ENCODE measurements at places on chromosomes 6 and 20.

DNA sequence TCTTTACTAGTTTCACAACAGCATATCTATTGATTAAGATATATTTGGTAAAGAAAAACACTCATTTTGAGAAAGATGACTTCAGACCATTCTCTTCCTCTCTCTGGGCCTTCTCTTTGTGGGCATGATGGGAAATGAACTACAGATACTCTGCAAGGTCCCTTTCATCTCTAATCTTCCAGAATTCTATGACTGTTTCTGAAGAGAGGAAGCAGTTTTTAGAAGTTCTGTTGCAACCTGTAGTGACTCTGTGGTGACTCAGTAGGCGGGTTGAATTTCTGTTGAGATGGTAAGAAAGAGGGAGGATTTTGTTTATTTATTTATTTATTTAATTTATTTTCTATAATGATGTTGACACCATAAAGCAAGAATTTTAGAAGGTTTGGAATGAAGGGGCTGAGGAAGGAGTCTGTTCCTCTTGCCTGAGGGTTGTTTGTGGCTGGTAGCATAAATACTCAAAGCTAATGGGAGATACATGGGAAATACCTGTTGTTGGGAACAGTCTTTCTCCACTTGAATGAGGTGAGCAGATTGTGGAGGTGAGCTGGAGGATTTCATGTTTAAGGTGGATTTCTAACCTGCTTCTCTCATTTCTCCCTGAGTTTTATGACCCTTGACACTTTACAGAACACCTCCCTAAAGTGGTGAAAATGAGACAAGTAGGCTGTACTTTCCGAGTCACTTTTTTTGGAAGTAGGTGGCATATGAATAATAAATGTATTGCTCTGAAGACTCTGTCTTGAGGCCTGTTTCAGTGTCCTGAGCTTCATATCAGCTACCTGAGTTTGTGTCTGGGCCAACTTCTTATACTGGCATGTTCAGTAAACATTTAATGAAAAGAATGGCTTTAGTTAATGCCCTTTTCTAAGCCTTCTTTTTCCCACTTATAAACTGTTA lies 15.0 kb downstream of the ACSS2 start:
- DNase-seq, result peak; percentile 65

DNA sequence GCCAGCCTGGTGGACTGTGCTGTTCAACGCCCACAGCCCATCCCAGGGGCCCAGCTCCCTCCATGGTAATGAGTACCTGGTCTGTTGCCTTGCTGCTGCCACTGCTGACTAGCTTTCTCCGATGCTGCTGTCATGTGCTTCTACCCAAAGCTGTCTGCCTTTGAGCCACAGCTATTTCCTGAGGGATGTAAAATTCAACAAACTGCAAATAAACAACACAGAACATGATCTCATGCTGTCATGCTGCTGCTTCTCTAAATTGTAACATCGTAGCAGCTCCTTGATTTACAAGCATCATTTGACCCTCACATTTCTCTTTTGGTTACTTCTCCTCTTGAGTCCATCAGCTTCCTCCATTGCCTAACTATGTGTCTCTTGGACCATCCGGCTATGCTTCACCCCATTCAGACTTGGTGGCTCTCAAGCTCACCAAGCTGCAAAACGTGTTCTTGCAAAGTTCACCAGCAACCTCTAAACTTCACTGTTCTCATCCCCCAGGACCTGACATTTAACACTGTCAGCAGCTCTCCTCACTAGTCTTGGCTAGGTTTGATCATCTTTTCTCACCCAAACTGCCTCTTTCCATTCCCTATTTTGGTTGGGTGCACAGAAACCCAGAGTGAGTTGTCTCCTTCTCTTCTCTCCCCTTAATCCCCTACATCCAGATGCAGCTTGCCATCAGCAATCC lies 54.6 kb downstream of the FYN start:
- DNase-seq, result no peak

DNA sequence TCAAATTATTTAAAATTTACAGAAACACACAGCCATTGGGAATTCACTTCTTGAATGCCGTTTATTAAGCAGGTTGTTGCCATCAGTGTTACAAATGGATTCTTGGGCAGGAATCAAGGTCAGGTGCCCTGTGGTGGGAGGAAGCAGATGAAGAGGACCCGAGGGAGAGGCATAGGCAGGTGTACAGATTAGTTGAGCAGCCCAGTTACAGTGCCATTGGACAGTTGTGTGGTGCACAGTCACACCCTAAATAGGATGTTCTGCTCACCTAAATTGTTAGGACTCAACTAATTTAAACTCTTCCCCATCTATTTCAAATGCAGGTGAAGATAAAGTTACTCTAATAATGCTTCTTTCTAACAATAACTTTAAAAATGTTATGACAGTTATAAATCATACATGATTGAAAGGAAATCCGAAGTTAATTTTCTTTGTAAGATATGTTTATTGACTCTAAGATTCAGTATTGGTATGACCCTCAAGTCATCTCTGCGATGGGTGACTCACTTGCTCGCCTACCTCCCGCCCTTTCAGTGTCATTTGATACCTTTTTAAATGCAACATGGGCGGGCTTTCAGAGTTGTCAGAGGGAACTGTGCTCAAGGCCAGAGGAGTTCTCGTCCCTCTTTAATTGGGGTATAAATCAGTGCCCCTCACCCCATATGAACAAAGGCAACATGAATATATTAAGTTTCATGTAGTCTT lies 35.1 kb downstream of the DSE start:
- DNase-seq, result no peak

DNA sequence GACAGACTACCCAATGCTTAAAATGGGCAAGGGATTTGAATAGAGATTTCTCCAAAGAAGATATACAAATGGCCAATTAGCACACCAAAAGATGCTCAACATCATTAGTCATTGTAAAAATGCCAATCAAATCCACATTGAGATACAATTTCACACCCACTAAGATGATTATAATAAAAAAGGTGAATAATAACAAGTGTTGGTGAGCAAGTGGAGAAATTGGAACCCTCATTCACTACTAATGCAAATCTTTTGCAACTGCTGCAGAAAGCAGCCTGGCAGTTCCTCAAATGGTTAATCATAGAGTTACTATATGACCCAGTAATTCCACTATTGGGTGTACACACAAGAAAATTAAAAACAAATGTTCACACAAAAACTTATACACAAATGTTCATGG lies 12.4 kb downstream of the LHFPL5 start:
- no peak for DNase-seq

- DNase-seq, result peak; percentile 66
These were observed 214.9 kb downstream of the ZFAND3 start for GRCh38 chr6:38034274-38034914.

DNA sequence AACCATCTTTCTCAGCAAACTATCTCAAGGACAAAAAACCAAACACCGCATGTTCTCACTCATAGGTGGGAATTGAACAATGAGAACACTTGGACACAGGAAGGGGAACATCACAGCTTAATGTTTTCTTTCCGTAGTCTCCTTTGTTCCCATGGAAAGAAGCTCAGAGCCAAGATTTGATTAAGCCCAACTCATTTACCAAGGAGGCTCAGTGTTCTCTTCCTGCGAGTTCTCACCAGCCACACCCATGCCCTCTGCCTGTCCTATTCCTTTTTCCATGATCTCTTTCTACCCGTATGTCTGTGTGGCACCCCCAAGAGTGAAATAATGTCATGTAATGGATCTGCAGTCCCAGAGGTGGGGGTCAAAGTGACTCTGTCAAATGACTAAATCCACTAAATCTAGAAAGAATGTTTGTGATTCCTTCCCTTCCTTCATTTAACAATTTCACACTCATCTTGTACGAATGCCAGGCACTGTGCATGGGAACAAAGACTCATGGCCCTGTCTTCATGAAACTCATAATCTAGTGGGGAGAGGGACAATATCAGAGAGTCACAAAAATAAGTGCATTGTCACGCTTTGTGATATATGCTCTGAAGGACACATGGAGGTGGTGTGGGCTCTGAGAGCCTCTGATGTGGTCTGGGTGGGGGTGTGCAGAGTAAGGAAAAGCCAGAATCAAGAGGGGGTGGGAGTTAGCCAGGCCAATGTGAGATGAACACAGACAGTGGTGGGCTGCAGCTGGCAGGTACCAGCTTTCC lies 292.1 kb downstream of the CDC5L start:
- no peak for DNase-seq

GRCh38 chr20:21020659-21021471 lies 85.3 kb downstream of the LINC00237 start:
- DNase-seq, result no peak

GRCh38 chr20:5703681-5704101 lies 46.5 kb upstream of the SHLD1 start:
- DNase-seq, result no peak

GRCh38 chr6:90065173-90065572 lies 170.9 kb downstream of the GJA10 start:
- DNase-seq, result no peak

GRCh38 chr6:71502956-71503355 lies 214.3 kb downstream of the OGFRL1 start:
- no peak for DNase-seq

- DNase-seq, result no peak
These were observed 66.3 kb downstream of the YTHDF1 start for GRCh38 chr20:63149531-63150192.

DNA sequence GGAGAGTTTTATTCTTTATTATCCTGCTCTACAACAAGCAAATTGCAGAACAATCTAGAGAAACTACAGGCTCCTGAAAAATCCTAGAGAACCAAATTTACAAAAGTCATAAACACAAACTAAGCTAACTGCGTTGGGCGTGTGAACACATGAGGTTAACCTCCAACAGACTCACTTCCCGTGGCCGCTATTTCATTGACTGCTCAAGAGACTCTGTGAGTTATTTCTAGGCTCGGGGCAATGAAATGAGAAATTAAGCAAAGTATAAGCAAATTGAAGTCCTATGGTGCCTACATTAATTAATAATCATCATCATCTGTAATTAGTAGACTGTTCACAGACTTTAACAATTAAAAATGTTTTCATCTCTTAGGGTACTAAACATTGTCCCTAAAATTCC lies 100.0 kb downstream of the MBOAT1 start:
- DNase-seq, result peak; percentile 29

- DNase-seq, result no peak
These were observed 118.7 kb upstream of the HMGN3 start for GRCh38 chr6:79353226-79353625.

- DNase-seq, result no peak
These were observed 40.8 kb downstream of the MYH7B start for GRCh38 chr20:34996243-34997028.

- peak; percentile 8 for DNase-seq
These were observed 1.1 kb upstream of the RNF182 start for GRCh38 chr6:13923527-13924145.

DNA sequence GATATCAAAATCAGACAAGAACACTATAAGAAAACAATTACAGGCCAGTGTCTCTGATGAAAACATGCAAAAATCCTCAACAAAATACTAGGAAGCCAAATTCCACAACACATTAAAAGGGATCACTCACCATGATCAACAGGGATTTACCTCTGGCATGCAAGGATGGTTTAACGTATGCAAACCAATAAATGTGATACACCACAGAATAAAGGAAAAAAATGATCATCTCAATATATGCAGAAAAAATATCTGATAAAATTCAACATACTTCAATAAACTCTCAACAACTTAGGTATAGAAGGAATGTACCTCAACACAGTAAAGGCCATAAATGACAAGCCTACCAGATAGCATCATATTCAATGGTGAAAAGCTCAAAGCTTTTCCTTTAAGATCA lies 66.6 kb downstream of the SHPRH start:
- DNase-seq, result no peak

DNA sequence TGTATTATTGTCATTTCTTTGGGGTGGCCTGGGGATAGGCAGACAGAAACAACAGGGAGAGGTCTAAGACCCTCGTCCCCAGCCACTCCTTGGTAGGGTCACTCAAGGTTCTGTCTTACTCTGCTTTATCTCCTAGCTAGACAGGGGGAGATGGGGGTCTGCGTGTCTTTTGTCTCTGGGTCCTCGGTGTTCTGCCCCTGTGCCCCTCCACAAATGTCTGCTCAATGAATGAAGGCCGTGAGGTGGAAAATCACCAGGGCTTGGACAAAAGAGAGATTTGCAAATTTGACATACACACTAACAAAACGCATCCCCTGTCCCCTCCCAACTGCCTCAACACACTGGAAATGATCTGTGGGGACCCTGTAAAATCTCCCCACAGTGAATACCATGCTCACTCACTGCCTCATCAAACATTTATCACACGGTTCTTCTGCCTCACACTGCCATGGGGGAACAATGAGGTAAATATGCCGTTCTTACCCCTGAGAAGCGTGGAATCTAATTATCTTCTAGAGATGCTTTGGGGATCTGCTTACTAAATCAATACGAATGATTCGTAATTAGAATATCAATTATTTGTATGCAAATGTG lies 13.2 kb upstream of the VAPB start:
- DNase-seq, result no peak

DNA sequence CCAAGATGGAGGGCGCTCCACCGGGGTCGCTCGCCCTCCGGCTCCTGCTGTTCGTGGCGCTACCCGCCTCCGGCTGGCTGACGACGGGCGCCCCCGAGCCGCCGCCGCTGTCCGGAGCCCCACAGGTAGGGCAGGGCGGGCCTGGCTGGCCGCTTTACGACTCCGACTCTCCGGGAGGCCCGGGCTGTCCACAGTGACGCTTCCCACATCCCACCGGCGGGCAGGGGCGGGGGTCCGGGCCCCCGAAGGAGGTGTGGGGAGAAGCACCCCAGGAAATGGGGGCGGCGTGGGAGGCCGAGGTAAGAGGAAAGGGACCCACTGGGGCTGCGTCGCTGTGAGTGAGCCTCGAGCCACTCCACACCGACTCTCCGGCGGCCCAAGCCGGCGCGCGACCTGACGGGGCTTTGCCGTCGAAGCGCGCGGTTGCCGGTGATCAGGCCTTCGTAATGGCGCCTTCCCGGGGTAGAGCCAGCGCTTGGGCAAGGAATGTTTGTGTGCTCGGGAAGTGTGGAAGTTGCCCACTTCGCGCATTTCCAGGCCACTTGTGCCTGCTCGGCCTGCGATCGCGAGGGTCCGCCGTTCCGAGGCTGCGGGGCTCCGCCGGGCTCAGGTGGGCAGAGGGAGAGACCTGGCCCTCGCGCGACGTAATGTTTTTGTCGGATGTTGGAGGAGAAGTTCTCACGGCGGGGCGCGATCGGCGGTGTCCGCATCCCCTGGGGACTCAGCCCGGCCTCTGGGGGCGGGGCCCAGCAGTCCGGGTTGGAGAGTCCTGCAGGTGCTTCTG lies 427 bp downstream of the GINM1 start:
- DNase-seq, result peak; percentile 70

GRCh38 chr6:46690911-46691451 lies 3.3 kb downstream of the TDRD6 start:
- DNase-seq, result no peak

DNA sequence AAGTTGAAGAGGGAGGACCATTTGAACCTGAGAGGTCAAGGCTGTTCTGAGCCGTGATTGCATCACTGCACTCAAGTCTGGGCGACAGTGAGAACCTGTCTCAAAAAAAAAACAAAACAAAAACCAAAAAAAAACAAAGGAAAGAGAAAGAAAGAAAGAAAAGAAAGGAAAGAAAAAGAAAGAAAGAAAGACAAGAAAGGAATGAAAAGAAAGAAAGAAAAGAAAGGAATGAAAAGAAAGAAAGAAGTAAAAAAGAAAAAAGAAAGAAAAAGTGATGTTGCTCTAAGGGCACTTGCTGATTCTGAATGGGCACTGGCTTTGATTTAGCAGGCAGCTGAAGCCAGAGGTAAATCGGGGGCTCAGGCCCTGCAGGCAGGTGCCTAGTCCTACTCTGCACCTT lies 161.0 kb downstream of the MCHR2 start:
- no peak for DNase-seq

Data from hematopoietic multipotent progenitor cell treated with erythropoietin and hydrocortisone succinate and interleukin-3 and kit ligand, for 4 days (in vitro differentiated cells).